Naive thymus-derived CD8-positive, alpha-beta T cell (primary cell): ENCODE measurements at places on chromosomes 2 and 18. TPM values are rescaled to one million over a fixed set of nuclear protein-coding genes. Genes with fewer than 3 reads are reported as not detected.

The PDE11A gene
- total RNA-seq: not detected

The GKN1 gene
- total RNA-seq: not detected

The TTN gene
- total RNA-seq: 28.1 TPM

GRCh38 chr2:198591586-198591985 lies 787.2 kb downstream of the PLCL1 start:
- no peak for DNase-seq

The C2orf15 gene
- 5.7 TPM for total RNA-seq

The ALPI gene
- not detected for total RNA-seq

- no peak for DNase-seq
These were observed 1.3 kb downstream of the ATL2 start for GRCh38 chr2:38375696-38376345.

The NEURL3 gene
- not detected for total RNA-seq

GRCh38 chr18:26819046-26819445 lies 46.5 kb downstream of the AQP4 start:
- DNase-seq: no peak

DNA sequence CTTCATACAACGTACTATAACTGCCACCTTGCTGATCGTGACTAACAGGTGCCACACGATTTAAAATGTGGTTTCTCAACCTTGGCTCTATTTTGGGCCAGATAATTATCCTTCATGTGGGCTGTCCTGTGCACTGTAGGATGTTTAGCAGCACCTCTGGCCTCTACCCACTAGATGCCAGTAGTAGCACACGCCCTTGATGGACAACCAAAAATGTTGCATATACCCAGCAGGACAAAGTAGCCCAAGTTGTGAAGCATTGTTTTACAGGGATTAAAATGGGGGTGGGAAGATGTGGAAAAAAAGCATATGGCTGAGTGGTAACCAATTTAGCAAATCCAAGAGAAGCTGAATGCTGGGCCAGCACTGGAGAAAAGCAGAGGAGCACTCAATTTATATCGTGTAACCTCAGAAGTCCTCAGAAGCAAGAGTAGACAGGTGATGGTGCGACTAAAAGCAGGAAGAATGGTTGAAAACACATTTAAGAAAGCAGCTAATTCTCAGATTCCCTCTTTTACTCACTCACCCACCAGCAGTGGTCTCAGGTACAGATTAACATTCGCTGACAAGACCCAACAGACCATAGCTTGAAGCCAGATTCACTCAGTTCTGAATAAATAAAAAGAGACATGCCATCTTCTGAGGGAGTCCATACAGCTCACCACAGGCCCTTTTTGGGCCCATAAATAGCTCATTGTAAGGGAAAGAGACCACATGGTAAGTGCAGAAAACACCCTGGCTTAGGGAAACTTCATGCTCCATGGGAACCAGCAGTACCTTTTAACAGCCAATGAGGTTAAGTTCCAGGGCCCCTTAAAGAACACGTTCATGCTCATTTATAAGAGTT lies 50.6 kb downstream of the RAPH1 start:
- peak; percentile 63 for DNase-seq

DNA sequence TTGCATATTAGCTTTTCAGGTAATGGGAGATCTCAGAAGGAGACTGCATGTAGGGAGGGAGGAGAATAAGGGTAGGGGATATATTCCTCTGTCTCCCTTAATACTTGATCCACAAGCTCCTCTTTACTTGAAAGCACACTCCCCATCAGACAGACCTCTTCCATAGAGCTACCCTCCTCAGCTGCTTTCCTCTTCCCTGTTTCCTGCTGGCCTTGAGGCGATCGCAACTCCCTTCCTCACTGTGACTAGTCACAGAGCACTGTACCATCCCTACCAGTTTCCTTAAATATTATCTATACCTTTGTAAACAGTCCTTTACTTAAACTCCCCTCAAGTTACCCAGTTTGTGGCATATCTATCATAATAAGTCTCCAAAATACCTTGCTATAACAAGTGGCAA lies 10.9 kb downstream of the ROCK1 start:
- no peak for DNase-seq

The SCN3A gene
- 0.26 TPM for total RNA-seq

- no peak for DNase-seq
These were observed 104.2 kb upstream of the PID1 start for GRCh38 chr2:229375251-229375650.

- DNase-seq: no peak
These were observed 183.7 kb downstream of the LRRTM1 start for GRCh38 chr2:80120866-80121265.

- DNase-seq: no peak
These were observed 50.6 kb downstream of the THNSL2 start for GRCh38 chr2:88220718-88221117.

DNA sequence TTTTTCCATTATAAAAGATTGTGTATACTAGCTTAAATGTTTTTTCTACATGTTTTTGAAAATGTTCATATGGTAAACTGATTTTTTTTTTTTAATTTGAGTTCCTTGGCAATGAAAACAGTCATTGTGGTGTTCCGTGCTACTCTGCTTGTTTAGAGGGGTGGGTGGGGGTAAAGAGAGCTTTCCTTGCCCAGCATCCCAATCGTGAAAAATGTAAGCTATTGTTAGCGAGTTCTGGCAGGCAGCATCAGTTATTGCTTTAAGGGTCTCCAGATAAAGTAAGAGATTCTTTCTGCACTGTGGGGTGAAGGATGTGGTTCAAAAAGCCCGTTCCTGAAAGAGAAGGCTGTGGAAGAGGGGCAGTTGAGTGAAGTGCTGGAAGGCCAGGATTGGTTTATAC lies 118.4 kb downstream of the TANC1 start:
- no peak for DNase-seq

DNA sequence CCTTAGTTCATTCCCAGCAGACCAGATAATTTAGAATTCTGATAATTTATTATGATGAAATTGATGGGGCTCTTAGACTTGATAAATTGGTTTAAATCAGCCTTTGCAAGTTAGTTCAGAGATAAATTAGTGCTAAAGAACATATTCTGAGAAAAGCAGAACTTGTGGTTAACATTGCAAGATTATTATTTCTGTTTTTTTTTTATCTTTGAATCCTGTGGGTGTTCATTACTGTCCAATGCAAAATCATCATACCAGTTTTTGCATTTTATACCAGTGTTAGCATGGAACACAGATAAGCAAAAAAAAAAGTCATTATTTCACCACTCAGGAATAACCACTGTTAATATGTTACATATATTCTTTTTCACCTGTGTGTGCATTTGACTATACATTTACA lies 9.1 kb downstream of the SEPTIN2 start:
- DNase-seq: no peak

DNA sequence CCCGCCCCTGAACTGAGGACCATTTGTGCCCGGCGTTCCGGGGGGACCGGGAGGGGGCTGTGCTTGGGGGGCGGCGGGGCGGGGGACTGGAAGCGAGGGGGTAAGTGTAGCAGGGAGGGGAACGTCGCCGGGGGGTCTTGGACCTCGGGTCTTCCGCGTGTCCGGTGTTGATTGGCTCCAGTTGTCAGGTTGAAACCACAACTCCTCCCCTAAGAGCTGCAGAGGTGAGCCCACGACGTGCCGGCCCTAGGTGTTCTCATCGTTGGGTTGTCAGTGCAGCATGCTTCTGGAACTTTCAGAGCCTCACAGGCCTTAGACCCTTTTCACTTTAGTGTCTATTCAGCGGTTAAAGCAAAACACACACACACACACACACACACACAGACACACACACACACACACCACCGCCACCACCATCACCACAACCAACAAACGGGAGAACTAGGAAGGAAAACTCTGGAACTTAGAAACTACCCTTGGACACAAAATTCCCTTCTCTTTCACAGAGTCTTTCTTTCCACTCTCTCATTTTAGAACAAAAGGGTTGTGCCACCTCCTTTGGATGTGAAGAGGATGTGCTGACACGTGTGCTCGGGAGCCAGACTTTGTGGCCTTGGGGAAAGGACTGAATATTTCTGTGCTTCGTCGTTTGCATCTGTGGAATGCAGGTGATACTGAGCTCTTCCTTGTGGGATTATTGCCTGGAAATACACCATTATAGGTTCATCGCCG lies 6.7 kb upstream of the DLX2 start:
- peak; percentile 8 for DNase-seq

DNA sequence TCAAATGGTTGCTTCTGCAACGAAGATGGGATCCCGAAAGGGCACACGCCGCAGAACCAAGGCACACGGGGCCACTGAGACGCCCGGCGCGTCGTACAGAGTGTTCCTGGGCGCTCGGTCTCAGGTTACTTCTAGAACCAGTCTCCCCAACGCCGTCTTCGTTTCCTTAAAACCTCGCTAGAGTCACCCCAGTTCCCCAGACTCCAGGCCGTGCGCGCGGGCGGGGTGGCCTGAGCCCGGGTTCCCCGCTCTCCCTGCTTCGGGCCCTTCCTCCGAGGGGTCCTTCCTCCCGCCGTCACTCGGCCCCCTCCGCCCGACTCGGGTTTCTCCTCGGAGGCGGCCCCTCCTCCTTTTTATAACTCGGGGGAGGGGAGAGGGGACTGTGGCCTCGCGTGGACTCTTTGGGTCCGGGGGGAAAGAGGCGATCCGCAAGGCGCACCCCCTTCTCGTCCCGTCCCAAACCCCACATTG lies 774 bp upstream of the FZD7 start:
- DNase-seq: peak; percentile 10

DNA sequence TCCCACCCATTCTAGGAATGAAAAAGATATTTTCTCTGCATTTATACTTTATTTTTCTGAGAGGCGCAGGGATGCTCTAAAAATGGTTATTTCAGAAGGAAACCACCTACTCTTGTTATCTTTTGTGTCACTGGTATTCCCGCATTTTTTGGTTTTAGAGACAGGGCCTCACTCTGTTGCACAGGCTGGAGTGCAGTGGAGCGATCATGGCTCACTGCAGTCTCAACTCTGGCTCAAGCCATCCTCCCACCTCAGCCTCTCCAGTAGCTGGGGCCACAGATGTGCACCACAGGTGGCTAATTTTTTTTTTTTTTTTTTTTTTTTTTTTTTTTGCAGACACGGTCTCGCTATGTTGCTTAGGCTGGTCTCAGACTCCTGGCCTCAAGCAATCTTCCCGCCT lies 135.9 kb downstream of the NCK2 start:
- DNase-seq: no peak

- DNase-seq: no peak
These were observed 54.7 kb upstream of the SP5 start for GRCh38 chr2:170660409-170660808.

DNA sequence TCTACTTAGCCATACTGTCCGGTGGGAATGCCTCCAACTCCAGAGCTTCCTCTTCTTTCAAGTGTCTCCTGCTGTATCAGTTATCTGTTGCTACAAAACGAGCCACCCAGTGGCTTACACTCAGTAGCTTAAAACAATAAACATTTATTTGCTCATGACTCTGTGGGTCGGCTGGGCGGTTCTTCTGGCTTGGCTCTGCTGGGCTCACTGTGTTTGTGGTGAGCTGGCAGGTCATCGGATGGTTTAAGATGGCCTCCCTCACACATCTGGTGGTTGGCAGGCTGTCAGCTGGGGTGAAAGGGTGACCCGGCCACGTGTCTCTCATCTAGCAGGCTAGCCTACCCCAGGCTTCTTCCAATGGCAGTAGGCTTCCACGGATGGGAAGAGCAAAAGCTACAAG lies 122.4 kb upstream of the SLC1A4 start:
- no peak for DNase-seq

GRCh38 chr2:241885946-241886643 lies 16.6 kb downstream of the RTP5 start:
- no peak for DNase-seq

- DNase-seq: no peak
These were observed 36.7 kb upstream of the FOXI3 start for GRCh38 chr2:88489181-88489580.

The NCKAP5 gene
- total RNA-seq: not detected

The DLGAP1 gene
- not detected for total RNA-seq

The G6PC2 gene
- not detected for total RNA-seq

DNA sequence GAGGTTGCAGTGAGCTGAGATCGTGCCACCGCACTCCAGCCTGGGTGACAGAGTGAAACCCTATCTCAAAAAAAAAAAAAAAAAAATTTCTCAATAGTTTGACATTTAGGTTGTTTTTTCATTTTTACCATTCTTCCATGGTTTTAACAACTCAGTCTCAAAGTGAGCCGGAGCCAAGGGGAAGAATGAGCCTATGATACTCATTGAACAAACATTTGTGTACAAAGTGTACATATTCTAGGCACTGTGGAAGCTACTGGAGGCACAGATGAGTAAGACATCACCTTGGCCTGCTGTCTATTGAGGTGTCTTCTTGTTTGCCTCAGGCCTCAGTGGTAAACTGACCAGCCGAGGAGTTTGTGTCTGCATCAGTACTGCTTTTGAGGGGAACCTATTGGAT lies 21.9 kb downstream of the CENPO start:
- no peak for DNase-seq

DNA sequence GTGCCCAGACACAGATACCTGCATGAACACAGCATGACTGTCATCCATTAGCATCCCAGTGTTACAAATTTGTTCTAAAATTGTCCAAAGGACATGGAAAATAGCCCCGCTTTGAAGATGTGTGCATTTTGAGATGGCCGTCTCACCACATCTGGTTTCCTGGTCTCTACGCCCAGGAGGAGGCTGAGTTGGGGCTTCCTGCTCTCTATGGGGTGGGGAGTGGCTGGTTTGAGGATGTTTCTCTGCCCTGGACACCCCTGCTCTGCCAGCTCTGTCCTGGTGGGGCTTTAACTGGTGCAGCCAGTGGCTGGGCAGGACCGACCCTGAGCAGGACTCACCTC lies 74.6 kb upstream of the SMAD7 start:
- peak; percentile 9 for DNase-seq

- no peak for DNase-seq
These were observed 37.5 kb upstream of the SESTD1 start for GRCh38 chr2:179302149-179302548.

The CNDP1 gene
- total RNA-seq: not detected

DNA sequence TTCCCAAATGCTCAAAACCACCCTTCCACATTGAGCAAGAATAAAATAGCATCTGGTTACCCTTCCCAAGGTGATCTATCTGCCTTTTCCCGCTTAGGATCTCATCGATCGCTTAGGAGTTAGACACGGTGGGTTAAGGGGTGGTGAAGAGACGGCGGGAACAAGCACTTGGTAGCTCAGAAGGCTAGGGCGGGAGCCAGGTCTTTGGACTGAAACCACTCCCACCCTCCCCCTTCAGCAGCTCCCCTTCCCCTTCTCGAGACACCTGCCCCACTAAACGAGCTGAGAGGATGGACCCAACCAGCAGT lies 513 bp downstream of the THOC1 start:
- DNase-seq: no peak

GRCh38 chr2:129465045-129465444 lies 514.4 kb upstream of the RAB6C start:
- DNase-seq: no peak

DNA sequence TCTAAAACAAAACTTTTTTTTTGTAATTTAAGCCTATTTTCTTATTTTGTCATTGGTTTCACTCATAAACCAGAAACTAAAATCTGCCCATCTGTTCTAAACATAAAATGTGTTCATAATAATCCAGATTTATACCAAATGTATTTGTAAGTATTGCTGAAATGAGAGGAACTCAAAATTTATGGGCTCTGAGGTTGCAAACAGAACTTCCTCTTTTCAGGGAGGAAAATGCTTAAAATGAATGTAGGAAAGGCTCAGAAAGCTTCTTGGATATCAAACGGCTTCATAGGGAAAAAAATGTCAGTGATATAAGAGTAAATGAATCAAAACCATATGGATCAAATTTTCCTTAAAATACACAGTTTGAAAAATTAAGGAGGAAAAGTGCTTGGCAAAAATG lies 83.9 kb downstream of the PAX3 start:
- no peak for DNase-seq
